ENCODE measurements at places on chromosomes 7 and 10.

DNA sequence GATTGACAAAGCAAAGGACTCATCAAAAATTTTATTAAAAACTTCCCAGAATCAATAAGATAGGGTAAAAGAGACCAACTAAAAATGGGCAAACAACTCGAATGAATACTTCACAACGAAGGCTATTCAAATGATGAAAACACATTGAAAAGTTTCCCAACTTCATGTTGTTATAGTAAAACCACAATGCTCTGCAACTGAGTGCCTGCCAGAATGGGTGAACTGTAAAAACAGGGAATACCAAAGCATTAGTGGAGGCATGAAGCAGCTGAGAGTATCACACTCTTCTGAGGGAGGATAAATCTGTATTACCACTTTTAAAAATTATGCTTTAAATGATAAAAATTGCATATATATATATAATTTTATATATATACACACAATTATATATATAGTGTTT lies 1214.7 kb downstream of the SORCS3 start:
- DNase-seq = no peak

DNA sequence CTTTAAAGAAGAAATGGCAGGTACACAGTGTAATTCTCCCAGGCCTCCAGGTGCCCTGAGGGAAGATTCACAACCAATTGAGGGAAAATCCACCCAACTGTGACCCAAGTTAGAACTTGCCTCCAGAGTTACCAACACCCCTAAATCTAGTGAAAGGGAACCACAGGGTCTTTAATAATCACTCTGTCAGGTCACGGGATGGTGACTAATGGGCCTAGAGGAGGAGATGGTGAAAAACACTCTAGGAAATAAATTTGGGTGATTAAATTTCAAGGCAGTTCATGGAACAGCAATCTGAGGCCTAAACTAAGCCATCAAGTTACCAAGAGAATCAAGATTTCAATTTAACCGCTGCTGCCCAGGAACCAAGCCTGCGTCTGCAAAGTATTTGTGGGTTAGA lies 26.7 kb upstream of the SLF2 start:
- DNase-seq = no peak

DNA sequence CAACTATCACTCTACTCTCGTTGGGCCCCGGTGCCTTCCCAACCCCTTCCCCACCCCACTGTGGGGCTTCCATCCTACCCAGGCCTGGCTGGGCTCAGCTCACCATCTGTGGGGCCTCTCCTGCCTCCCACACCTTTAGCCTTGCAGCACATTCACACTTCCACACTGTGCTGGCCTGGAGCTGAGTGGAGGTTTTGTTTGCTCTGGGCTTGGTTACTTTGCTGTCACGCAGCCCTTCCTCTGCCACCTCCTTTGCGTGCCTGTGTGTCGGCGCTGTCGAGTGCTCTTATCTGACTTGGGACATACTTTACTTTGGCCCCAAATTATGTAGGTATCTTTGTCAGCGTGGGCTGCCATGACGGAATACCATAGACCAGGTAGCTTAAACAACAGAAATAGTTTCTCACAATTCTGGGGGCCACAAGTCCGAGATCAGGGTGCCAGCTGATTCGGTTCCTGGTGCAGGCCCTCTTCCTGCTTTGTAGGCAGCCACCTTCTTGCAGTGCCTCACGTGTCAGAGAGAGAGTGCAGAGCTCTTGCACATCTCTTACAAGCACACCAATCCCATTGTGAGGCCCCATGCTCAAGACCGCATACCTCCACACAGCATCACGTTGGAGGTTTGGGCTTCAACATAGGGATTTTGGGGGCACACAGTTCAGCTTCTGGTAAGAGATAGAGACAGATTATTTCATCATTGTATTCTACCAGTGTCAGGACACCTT lies 89.0 kb downstream of the CUL1 start:
- no peak for DNase-seq

- no peak for DNase-seq
These were observed 28.6 kb upstream of the SLC16A12 start for GRCh38 chr10:89563861-89564478.

GRCh38 chr7:20741801-20742200 lies 44.9 kb downstream of the SP8 start:
- no peak for DNase-seq

- peak; percentile 59 for DNase-seq
These were observed 265.1 kb downstream of the HTR7 start for GRCh38 chr10:90592638-90593302.

- DNase-seq = no peak
These were observed 4.5 kb upstream of the TRIM24 start for GRCh38 chr7:138455609-138456008.

DNA sequence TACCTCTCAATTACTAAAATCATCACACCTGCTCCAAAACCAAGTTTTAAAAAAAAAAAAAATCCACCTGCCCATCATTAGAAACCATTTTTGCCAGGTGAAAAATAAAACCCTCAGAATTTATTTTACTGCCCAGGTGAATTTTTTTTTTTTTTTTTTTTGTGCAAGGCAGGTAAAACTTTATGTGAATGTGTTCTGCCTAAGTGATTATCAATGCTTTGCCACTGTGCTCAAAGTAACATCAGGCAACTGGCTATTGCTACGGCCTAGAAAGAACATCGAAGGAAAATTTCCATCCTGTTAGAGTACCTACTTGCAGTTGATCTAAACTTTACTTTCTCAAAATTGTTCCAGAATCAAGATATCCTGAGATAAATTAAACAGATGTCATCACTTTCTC lies 512.1 kb downstream of the PARD3 start:
- DNase-seq = no peak

- DNase-seq = no peak
These were observed 14.6 kb upstream of the NPS start for GRCh38 chr10:127534496-127534895.

DNA sequence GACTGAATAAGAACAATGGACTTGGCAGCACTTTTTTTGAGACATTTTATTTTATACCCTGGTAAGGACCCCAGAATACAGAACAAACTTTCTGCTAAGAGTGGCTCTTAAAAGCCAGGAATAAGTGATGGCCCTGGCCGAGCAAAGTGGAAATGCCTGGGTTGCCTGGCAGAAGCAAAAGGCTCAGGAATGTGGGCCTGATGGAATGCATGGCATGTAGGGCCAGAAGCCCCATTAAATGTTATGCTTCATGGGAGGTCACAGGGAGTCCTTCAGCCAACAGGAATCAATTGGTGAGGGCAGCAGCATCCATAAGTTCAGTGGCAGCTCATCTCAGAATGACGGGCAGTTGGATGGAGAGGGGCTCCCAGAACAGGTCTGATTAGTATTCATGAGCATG lies 301.5 kb upstream of the CACNA2D1 start:
- no peak for DNase-seq

GRCh38 chr7:74040101-74040790 lies 12.3 kb downstream of the ELN start:
- no peak for DNase-seq

GRCh38 chr10:102773986-102774385 lies 30.2 kb downstream of the WBP1L start:
- DNase-seq = peak; percentile 69

- no peak for DNase-seq
These were observed 504.1 kb downstream of the SDK1 start for GRCh38 chr7:3805151-3805550.

DNA sequence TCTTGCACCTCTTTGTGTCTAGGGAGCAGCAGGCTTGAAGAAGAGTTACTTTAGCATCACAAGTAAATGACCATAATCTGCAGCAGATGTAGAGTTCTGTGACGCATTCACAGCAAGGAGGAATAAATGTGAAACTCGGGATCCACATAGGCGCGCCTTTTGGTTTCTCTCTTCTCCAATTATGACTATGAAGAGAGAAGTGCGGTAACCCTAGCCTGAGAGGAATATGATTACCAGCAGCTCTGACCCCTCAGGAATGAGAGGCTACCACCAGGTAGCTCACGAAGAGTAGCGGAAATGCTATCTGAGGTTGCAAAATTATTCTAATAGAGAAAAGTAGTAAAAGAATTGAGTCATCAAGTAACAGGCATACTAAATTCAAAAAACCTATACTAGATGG lies 25.2 kb upstream of the DMTF1 start:
- no peak for DNase-seq
